ENCODE measurements at places on chromosomes 5 and 9.

DNA sequence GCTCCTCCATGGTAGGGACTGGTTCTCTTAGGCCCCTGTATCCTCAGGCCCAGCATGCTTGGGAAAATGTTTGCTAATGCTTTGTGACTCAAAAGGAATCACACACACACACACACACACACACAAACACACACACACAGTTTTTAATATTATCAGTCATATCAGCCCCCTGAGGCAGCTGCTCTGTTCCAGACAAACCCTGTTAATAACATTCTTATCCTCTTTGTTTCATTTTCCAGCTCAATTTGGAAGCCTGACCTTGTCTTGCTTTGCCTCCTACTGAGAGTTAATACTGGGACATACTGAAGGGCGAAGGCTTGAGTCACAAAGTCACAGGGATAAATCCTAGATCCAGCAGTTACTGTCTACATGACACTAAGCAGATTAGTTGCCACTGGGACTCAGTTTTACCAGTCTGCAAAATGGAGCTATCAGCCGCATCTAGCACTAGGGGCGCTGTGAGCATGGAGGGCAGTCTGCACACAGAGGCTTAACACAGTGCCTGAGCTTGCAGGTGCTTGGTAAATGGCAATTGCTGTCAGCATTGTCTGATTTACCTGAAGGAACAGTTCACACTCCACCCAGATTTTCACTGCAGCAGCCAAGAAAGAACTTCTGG lies 37.1 kb upstream of the KCNMB1 start:
- no peak for DNase-seq

- DNase-seq = no peak
Measured at GRCh38 chr5:24642022-24642421, 2.8 kb downstream of the CDH10 start.

DNA sequence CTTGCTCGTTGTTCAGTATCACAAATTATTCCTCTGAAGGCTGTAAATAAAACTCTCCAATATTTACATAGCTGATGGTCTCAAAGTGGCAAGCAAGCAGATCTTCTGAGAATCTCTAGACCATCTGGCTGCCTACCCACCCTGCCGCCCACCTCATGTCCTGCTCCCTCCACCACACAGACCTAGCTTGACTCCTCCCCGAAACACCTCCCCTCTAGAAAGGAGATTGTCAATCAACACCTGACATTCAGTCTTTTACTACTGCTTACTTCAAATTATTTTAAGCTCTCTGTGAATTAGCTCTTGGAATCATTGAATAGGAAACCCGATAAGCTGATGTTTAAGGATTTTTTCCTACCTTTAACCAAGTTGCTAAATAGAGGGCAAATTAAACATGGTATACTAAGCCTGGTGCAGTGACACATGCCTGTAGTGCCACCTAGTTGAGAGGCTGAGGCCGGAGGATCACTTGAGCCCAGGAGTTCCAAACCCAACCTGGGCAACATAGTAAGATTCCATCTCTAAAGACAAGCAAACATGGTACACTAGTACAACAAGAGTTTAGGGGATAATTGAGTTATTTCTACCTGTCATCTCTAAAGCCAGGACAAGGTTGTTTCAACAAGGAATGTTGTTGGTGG lies 10.9 kb upstream of the SOWAHA start:
- no peak for DNase-seq

- DNase-seq = no peak
Measured at GRCh38 chr5:37557734-37558293, 178.7 kb downstream of the WDR70 start.

- DNase-seq = no peak
Measured at GRCh38 chr5:2529371-2530092, 221.9 kb downstream of the IRX2 start.

Measured in activated CD4-positive, alpha-beta T cell treated with anti-CD3 and anti-CD28 coated beads for 1 hour (primary cell).